Glomerular endothelial cell (primary cell): ENCODE measurements at places on chromosomes 7 and 10.

- no peak for DNase-seq
Measured at GRCh38 chr7:34973400-34973760, 63.9 kb downstream of the DPY19L1 start.

- DNase-seq = no peak
Measured at GRCh38 chr7:87505557-87506245, 30.2 kb upstream of the ABCB4 start.

DNA sequence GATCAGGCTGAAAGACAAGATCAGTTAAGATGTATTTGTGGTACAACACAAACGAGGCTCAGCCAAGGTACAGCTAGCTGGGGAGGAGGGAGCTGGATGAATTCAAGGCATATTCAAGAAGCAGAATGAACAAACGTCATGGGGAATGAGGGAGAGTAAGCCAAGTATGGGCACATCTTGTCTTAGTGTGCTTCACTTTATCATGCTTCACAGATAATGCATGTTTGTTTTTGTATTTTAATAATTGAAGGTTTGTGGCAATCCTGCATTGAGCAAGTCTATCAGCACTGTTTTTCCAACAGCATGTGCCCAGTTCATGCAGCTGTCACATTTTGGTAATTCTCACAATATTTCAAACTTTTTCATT, 135.4 kb downstream of the HIBADH start:
- no peak for DNase-seq

GRCh38 chr10:29734640-29734961, 99.8 kb upstream of the SVIL start:
- no peak for DNase-seq

GRCh38 chr7:39827571-39827970, 122.5 kb upstream of the CDK13 start:
- no peak for DNase-seq

DNA sequence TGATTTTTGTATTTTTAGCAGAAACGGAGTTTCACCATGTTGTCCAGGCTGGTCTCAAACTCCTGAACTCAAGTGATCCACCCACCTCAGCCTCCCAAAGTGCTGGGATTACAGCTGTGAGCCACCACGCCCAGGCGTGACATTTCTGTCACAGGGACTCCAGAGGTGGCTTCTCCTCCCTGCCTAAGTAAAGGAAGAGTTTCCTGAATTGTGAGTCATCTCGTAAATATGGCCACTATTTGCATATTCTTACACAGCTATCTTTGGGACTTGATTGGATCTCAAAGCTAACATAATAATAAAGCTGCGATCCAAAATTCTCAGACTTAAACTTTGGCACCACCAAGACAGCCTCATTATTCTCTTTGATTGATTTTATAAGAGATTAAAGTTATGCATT, 50.1 kb downstream of the ADARB2 start:
- no peak for DNase-seq

DNA sequence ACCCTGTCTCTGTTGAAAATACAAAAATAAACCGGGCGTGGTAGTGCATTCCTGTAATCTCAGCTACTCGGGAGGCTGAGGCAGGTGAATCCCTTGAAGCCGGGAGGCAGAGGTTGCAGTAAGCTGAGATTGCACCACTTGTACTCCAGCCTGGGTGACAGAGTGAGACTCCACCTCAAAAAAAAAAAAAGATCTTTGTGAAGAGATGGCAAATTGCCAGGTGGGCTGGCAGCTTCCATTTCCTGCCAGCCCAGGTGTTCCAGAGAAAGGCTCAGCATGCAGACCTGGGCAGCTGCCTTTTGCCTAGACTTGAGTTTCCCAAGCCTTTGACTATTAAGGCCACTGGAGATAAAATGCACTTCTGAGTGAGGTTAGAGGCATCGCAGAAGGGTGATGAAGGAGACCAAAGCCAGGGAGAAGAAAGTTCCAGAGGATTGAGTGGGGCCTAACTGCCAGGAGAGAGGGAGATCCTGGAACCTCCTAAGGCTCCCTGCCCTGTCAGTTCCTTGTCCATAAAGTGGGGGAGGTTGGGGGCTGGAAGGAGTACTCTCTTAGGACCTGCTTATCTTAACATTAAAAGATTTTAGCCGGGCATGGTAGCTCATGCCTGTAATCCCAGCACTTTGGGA, 10.0 kb upstream of the DDIT4 start:
- DNase-seq = no peak

DNA sequence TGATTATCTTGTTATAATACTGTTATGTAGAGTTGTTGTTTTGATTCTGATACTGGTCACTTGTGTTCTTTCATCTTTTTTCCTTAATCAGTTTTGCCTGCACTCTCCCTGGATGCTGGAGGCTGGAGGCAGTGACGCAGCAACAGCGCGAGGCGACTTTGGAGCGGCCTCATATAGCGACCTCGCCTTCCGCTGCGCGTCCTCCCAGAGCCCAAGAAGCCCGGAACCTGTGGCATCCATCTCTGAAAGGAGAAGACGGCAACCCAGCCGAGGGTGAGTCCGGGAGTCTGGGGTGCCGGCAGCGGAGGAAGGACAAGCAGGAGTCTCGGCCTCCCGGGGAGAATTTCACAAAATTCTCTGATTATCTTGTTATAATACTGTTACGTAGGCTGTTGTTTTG, 161.2 kb downstream of the ZNF33B start:
- no peak for DNase-seq

GRCh38 chr10:2139746-2140145, 402.4 kb upstream of the ADARB2 start:
- no peak for DNase-seq

GRCh38 chr7:142381727-142382390, 124.0 kb upstream of the PRSS58 start:
- no peak for DNase-seq

DNA sequence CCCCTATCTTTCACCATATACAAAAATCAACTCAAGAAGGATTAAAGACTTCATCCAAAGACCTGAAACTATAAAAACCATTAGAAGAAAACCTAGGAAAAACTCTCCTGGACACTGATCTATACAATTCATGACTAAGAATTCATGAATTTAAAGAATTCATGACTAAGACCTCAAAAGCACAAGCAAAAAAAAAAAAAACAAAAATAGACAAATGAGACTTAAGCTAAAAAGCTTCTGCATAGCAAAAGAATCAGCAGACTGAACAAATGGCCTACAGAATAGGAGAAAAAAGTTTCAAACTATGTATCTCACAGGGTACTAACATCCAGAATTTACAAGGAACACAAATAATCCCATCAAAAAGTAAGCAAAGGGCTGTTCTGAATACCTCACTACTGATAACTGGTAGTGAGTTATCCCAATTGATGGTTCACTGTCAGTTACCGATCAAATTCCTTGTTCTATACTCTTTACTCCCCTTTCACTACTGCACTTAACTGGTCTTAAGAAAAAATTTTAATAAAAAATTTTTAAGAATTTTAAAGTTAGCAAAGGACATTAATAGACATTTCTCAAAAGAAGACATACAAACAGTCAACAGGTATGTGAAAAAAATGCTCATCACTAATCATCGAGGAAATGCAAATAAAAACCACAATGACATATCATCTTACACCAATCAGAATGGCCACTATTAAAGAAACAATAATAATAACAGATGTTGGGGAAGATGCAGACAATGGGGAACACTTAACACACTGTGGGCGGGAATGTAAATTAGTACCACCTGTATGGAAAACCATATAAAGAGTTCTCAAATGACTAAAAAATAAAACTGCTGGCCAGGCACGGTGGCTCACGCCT, 33.2 kb downstream of the KMT2C start:
- DNase-seq = no peak

DNA sequence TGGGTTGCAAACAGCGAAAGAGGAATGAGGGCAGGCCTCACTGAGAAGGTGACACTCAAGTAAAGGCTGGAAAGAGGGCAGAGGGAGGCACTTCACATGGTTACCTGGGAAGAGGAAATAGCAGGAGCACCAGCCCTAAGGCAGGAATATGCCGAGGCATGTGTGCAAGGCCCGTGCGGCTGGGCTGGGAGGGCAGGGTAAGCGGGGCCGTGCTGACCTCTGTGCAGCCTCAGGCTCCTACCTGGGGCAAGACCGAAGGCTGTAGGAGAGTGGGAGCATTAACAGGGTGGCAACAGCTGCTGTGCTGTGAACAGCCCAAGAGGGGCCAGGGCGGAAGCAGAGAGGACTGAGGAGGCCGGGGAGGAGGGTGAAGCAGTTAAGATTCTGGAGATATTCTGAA, 24.0 kb upstream of the SH3PXD2A start:
- no peak for DNase-seq

GRCh38 chr10:63466144-63466935, 563 bp upstream of the JMJD1C start:
- DNase-seq = peak; percentile 44

DNA sequence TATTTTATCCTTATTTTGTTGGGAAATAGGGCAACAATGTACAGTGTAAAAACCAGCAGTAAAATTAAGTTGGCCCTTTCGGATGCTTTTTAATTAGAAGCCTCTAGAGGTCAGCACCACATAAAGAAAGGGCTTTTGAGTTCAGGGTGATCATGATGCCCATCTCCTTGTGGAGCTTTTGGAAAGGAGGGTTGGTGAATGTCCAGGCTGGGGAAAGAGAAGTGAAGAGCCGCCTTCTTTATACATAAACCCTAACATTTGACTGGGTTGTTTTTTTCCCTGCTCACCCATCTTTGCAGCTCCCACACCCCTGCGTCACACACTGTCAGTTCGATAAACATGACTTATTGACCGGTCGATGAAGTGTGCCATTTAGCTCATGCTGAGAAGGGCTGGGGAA, 29.8 kb downstream of the MTURN start:
- peak; percentile 41 for DNase-seq

GRCh38 chr10:119306514-119306951, 99.2 kb downstream of the GRK5 start:
- no peak for DNase-seq

DNA sequence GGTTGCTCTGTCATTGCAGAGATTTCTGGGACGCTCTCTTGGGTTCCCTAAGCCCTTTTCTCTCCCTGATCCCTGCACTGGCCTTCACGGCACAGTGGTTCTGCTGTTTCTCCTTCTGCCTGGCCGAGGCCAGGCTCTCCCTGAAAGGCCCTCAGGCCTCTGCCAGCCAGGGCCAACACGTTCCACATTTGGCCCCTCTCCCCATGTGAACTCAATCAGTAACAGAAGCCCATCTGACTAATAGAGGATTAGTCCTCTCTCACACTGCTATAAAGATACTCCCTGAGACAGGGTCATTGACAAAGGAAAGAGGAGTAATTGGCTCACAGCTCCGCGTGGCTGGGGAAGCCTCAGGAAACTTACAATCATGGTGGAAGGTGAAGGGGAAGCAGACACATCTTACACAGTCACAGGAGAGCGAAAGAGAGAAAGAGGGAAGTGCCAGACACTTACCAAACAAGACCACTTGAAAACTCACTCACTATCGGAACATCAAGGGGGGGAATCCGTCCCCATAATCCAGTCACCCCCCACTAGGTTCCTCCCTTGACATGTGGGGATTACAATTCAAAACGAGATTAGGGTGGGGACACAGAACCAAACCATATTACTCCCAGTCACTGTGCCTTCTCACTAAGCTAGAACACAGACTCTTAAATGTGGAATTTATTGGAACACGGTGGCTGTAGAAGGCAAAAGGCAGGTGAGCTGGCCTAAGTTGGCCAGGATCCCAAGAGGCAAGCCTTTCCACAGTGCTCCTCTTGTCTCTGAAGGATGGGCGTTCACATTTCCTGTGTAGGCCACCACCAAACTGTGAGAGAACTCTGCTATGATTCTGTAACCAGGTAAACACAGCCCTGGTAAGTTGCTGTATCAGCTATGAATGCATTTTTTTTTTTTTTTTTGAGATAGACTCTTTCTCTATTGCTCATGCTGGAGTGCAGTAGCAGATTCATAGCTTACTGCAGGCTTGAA, 8.8 kb downstream of the FZD8 start:
- no peak for DNase-seq

- no peak for DNase-seq
Measured at GRCh38 chr7:109893231-109893630, 1197.7 kb upstream of the LRRN3 start.

GRCh38 chr10:94223702-94224370, 138.9 kb downstream of the NOC3L start:
- DNase-seq = no peak

- DNase-seq = no peak
Measured at GRCh38 chr7:111473449-111474198, 88.7 kb downstream of the IMMP2L start.

DNA sequence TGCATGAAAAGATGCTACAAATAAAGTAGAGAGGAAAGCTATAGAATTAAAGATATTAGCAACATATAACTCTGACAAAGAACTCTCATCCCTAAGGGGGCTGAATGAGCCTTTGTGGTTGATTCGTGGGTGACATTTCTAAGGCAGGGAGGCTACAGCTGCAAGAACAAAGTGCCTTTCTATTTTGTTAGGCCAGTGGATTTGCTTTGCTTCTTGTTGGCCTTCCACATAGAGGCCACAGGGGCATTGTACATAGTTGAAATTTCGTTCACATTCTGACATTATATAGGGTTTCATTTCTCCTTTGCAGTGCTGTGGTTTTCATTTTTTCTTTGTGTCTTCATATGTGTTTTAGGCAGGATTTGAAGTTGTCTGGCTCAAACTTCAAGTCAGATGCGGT, 819.2 kb upstream of the C7orf33 start:
- no peak for DNase-seq

GRCh38 chr10:124231168-124232155, 138.1 kb upstream of the CHST15 start:
- DNase-seq = no peak

DNA sequence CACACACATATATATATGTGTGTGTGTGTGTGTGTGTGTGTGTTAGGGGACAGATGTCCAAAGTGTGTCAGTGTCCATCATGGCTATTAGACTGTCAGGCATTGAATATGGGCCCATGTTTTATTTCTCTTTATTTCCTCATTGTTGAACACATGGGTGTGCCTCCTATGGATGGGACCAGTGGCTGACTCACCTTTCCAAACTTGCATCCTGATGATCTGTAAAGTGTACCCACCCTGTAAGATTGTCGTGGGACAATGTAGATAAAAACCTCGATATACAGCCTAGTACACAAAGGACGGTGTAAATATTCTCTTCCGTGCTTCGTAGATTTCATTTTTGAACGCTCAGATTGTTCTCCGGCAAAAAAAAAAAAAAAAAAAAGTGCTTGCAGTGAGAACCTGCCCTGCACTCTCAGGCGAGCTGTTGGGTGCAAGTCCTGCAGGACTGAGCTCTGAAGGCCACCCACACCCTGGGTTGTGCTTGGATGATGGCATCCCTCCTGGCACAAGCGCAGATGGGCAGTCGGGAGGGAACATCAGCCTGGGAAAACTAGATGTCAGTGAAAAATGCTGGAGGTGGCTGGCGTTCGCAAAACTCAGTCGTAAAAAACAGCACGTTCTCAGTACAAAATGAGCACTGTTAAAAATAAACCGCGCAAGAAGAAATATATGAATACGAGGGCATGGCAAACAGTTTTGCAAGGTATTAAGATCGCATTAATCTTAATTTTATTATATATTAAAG, 166.9 kb downstream of the CUX1 start:
- no peak for DNase-seq

- no peak for DNase-seq
Measured at GRCh38 chr10:49252313-49253034, 46.5 kb upstream of the C10orf71 start.

GRCh38 chr7:133117452-133117851, 35.6 kb upstream of the CHCHD3 start:
- DNase-seq = no peak
